ENCODE measurements at places on chromosomes 16 and 17.

DNA sequence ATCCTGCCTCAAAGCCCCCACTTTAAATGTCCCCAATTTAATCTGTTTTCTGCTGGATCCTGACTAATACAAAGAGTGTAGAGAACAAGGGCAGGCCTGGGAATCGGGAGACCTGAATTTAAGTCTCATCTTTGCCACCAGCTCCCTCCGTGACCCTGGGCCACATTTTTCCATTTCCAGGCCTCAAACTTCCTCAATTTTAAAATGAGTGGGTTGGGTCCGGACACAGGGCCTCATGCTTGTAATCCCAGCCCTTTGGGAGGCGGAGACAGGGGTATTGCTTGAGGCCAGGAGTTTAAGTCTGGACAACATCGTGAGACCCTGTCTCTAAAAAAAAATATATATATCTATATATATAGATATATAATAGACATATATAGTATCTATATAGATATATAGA, 61.4 kb downstream of the SRL start:
- no peak for DNase-seq

DNA sequence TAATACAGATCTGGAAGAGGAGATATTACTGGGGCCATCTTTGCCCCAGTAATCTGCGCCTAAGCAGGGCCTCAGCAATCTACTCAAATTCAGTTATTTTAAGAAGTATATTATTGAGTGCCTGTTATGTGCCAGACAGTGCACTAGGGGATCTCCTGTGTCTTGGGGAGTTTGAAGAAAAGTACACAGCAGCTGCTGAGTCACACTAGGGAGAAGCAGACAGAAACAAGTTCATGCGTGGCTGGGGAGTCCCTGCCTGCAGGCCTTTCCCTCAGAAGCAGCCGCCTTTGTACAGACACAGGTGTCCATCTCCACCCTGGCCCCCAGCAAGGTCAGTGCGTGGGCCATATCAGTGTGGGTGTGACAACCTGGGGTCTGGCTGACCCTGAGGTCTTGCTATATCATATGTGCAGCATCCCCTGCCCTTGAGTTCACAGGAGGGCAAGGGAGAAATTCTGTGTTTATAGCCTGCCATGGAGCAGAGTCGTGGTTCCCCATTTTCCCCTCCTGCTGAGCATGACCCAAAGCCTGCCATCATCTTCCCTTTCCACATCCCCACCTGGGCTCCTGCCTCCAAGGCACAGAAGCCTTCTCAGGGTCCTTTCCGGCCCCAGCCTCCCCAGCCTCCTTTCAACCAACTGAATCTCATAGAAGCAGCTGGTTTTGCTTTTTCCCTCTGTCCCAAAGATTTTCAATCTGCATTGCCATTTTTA, 229.9 kb upstream of the SDK2 start:
- DNase-seq: no peak

DNA sequence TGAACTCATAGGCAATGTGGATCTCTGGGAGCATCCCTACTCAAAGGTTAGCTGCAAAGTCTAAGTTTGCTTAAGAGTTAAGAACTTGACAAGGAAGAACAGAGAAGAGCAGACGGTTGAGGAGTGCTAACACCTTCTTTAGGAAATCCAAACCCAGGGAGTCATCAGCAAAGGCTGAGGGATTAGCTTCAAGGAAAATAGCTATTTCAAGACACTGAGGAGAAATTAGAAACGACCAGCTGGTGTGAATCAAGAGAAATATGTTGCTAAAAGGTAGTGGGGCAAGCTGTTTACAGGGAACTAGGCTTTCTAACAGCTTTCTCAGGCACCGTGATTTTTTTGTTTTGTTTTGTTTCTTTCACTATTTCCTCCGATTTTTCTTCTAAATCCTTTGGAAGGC, 90.7 kb downstream of the CDH8 start:
- no peak for DNase-seq

- peak; percentile 97 for DNase-seq
These were observed 1.2 kb downstream of the KDM6B start for GRCh38 chr17:7834957-7835813.

DNA sequence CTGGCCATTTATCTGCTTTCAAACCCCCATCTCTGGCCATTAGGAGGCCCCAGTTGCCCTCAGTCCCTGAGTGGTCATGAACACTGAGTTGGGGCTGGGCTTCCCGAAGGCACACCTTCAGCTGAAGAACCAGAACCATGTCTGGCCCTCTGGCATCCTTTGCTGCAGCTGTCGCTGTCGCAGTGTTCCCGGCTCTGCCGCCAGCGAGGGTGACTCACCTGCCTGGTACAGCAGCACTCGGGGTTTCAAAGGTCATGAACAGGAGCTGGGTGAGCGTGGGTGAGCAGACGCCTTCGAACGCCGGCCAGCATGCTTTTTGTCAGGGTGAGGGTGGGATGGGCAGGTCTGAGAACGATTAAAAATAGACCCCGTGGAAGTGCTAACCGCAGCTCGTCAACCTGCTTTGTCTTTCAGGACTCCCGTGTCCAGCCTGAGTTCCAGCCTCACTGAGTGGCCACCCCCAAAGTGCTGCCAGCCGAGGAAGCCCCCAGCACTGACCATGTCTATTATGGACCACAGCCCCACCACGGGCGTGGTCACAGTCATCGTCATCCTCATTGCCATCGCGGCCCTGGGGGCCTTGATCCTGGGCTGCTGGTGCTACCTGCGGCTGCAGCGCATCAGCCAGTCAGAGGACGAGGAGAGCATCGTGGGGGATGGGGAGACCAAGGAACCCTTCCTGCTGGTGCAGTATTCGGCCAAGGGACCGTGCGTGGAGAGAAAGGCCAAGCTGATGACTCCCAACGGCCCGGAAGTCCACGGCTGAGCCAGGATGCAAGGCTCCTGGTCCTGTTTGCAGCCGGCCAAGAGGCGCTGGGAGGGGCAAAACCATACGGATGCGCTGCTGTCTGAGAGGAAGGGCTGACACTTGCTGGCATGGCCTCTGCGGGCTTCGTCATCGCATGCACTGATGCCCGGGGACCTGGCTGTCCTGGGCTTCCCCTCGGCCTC, 7.6 kb downstream of the SNN start:
- DNase-seq: no peak

GRCh38 chr17:78672005-78672404, 94.8 kb upstream of the DNAH17 start:
- DNase-seq: no peak

Data from AG09319 (cell line).